ENCODE measurements at places on chromosomes 3 and 15.

- no peak for DNase-seq
These were observed 12.3 kb upstream of the FOXB1 start for GRCh38 chr15:59991834-59992233.

GRCh38 chr3:18179521-18179920 is 245.6 kb downstream of the SATB1 start:
- no peak for DNase-seq

GRCh38 chr15:34341381-34342212 is 1.3 kb downstream of the NOP10 start:
- DNase-seq, result no peak

DNA sequence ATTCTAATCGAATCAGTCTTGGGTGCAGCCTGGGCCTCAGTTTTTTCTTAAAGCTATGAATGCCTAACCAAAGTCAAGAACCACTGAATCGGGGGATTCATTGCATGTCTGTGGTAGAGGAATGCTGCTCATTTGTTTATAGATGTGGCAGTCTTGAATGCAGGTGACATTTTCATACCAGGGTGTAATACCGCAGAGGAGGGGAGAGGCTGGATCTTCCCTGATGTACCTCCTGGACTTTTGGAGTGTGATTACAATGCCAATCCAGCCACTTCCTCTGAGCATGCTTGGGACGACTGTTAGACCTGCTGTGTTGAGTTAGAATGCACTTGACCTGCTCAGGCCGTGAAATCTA is 42.7 kb downstream of the GOLGA6A start:
- DNase-seq, result no peak

- peak; percentile 52 for DNase-seq
These were observed 613.6 kb upstream of the CBLB start for GRCh38 chr3:106482451-106482850.

DNA sequence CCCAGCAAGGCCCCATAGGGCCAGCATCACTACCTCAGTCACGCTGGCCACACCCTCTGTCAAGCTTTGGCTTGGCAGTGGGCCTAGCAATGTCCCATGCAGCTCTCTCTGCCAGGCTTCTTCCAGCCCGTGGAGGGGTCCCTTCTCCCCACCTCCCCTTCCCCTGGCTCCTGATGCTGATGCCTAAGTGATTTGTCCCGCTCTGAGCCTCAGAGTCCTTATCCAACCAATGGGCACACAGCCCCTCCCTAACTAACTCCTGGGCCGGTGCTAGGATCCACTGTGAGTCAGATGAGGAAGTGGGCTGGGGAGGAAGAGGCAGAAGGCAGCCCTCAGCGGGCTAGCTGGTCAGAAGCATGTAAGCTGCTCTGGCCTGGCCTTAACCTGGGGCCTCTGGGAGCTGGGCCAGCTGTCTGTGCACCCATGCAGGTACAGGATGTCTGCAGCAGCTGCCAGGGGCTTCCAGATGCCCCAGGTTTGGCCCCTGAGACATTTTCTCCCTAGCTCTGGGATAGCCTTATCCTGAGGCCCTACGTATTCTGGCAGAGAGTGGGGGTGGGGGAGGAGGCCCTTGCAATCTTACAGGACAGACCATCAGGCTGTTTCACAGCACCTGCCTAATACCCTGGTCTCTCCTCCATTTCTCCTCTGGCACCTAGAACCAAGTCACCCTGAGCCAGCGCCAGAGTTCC is 740 bp upstream of the ZBTB47 start:
- DNase-seq, result peak; percentile 76

DNA sequence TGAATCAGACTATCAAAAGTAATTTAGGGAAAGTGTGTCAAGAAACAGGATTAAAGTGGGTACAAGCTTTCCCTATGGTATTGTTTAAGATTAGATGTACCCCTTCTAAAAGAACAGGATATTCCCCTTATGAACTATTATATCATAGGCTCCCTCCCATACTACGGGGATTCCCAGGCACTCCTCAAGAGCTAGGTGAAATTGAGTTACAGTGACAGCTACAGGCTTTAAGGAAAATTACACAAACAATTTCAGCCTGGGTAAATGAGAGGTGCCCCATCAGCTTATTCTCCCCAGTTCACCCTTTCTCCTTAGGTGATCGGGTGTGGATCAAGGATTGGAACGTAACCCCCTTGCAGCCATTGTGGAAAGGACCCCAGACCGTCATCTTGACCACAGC is 240.8 kb upstream of the CNTN6 start:
- no peak for DNase-seq

DNA sequence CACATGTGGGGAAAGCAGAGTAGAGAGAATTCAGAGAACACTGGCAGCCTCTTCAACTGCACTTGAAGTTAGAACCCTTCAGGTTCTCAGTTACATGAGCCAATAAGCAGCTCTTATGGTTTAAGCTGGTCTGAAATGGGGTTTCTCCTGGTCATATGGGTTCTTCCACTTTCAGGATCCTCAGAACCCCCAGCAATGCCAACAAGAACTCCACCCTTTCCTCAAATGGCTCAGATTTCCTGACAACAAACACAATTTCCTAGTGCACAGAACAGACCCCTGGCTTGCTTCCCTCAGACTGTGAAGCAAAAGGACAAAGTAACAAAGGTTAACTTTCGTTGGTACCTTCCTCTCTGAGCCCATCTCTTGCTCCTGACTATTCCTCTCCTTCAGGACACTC is 23.9 kb upstream of the FRMD4B start:
- DNase-seq, result no peak

- no peak for DNase-seq
These were observed 567.3 kb upstream of the LMCD1 start for GRCh38 chr3:7934362-7934761.

GRCh38 chr3:66480666-66481065 is 20.2 kb downstream of the LRIG1 start:
- DNase-seq, result peak; percentile 84

DNA sequence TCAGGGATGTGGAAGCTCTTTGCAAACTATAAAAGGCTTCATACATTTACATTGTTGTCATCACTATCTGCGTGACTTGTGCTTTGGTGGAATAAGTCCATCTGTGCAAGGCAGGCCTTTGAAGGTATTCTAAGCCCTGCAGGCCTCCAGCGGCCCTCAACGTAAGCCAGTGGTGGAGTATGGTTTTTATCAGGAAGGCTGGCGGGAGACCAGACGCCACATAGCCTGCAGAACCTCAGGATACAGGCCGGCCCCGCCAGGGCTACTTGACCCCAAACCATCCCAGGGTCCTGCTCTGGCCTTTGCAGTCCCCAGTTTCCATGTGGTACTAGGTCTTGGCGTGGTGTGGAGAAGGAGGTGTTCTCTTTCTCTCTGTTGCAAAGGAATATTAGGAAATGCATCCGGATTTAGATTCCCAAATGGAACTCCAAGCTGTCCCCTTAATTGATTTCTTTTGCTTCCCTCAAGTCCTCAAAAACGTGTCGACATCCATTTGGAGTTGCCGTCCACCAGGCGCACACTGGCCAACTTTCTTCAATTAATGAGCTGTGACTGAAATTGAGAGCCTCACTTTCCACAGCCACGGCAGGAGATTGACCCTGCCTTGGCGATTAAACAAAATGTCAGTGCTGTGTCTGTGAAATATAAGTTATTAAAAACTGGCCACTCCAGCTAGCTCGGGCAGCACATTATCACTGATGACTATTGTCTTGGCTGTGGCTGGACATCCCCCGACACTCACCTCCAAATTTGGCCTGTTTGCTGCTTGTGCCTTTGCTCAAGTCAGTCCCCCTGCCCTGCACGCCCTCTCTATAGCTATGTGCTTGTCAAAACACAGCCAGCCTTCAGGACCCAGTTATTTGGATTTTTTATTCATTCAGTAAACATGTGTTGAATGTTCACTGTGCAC is 239.8 kb upstream of the TLE3 start:
- no peak for DNase-seq

DNA sequence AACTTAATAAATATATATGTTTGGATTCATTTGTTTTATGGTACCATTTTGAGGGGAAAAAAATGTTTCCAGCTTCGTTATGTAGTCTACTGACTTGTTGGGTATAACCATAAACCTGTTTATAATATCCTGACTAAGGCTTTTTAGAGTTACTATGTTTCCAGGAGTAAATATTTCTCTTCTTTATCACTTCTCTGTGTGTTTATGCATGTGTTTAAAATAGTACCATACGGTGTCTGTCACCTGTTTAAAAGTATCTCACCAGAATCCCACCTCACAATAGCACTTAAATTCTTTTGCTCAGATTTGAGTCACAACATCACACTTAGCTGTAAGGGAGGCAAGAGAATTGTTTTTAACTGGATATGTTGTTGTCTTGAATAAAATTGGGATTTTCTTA is 15.1 kb downstream of the LACTB start:
- DNase-seq, result no peak

DNA sequence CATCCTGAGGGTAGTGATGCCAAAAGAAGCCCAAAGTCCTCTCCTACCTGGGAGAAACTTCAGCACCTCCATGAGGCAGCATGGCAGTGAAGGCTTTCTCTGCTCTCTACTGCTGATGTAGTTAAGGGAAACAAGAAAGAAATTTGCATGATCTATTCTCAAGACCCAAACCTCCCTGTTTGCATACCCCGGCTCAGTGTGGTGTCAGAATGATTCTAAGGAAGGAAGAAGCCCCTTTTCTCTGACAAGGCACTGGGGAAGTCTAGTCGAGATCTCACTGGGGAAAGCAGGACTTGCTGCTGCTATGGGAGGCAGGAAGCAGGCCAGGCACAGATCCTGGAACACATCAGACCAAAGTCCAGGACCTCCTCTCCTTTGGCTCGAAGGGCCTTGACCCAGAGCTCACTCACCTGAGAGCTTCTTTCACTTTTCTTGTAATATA is 89.4 kb upstream of the ICE2 start:
- DNase-seq, result no peak

DNA sequence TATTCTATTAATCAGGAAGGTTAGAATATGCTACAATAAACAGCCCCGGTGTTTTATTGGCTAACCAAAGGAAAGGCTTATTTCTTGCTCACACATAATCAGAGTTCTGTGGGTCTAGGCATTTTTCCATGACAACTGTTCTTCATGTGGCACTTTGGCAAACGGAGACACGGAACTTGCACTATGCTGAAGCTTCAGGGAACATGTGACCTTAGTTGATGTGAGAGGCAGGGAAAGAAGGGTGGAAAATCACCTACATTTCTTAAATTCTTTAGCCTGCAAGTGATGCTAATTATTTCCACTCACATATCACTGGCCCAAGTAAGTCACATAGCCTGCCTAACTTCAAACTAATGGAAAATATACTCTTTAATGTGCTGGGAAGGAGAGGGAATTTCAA is 344.6 kb downstream of the SV2B start:
- no peak for DNase-seq

- DNase-seq, result no peak
These were observed 111.5 kb upstream of the SLC2A2 start for GRCh38 chr3:171138027-171138426.

GRCh38 chr15:100106732-100107131 is 235.0 kb downstream of the ADAMTS17 start:
- no peak for DNase-seq

DNA sequence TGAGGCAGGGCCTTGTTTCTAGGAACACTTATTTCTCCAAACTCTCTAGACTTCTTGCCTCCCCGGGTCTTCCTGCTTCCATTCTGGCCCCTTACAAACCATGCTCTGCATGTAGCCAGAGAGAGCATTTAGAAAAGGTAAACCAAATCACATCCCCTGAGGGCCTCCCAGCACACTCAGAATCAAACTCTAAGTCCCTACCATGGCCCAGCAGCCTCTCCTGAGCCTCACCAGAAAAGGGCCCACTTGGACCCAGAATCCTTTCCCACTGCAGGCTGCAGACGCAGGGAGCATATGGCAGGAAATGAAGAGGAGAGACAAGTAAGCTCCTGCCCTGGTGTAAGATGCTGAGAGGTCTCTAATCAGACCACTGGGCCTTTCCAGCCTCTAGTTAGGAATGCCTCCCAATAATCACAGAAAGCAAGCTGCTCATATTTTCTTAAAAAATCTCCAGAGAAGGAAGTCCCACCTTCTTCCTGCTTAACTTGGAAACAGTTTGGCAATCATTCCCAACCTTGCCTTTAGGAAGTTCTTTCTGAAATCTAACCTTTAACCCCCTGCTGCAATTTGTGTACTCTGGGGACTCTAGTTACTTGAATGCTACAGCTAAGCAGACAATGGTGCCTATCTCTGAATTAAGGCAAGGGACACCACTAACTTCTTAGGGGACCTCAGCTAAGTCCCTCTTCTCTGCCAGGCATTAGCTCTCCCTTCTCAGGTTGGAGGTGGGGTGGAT is 4.2 kb downstream of the AMOTL2 start:
- peak; percentile 14 for DNase-seq

- no peak for DNase-seq
These were observed 5.4 kb downstream of the TUBGCP5 start for GRCh38 chr15:23033979-23034378.
